ENCODE measurements at places on chromosomes 6 and 20. TPM values are rescaled to one million over a fixed set of nuclear protein-coding genes. Genes with fewer than 3 reads are reported as not detected.

DNA sequence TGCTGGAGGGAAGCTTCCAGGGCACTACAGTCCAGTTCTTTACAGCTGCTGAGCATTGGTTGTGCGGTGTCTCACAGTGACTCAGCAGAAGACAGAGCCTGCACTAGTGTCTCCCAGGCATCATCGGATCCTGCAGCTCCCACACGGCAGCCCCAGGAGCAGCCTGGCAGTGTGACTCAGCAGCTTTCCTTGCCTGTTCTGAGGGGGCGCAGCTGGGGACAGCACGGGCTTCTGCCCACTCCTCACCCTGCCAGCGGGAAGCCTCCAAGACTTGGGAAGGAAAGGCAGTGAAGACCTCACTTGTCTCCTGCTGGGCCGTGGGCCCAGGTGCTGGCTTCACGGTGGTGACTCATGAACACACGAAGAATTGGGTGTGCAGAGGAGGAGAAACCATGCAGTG, 165.4 kb downstream of the SYNDIG1 start:
- DNase-seq: no peak
- H3K36me3 ChIP-seq: no peaks in the 10 kb centered on the region
- no peaks in the 10 kb centered on the region for H3K4me1 ChIP-seq
- H3K4me3 ChIP-seq: no peak overlapping the region

GRCh38 chr6:108869876-108870275, 21.7 kb downstream of the ARMC2 start:
- H3K4me3 ChIP-seq: no peak overlapping the region
- peaks cover 16% of the 10 kb centered on the region for H3K36me3 ChIP-seq
- H3K27ac ChIP-seq: no peak overlapping the region
- H3K4me1 ChIP-seq: peaks cover 18% of the 10 kb centered on the region

DNA sequence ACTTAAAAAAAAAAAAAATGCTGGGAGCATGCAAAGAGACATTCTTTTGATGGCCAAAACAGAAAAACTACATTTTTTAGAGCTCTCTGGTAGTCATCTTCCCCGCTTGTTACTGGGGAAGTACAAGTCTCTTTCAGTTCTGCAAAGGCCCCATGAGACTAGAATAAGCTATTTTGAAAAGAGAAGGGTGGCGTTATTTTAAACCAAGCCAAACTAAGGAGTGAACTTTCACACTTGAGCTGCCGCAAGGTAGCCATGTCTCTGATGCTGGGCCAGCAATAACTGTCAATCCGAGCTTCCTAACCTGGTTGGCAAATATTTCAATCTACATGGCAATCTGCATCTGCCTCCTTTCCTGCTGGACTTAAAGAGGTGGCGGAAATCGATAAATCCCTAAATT, 96.7 kb downstream of the L3MBTL3 start:
- no peaks in the 10 kb centered on the region for H3K27me3 ChIP-seq
- DNase-seq: no peak

DNA sequence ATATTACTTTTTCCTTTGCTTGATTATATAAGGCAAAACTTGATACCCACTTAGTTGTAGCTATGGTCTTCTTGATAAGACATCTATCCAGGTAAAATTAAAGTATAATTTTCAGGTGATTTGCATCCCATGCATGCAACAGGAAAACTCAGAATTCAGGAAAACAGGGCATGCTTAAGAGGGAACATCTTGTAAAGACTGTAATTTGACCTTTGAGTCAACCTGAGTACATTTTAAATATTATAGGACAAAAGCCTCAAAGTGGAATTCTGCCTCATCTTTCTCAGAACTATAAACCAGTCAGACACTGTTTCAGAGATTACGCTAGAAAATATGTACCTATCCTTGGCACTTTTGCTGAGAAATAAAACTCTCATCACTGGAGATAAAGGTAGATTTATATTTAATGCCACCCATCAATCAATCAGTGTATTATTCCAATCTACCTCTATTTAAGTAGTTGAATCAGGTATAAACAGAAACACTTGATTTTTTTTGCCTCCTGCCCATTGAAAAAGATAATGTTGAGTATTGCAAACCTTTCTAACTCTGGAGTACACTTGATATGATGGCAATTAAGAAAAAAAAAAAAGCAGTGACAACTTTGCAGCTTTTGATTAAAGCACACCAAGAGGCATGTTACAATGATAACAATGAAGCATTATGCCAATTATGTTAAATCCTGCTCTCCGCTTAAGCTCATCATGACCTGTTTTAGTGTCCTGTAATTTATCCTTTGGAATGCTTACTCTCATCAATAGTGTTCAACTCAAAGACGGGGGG, 2.8 kb downstream of the CITED2 start:
- peak overlapping the region; percentile 92 for H3K4me3 ChIP-seq
- H3K36me3 ChIP-seq: peaks cover 29% of the 10 kb centered on the region
- H3K27me3 ChIP-seq: no peaks in the 10 kb centered on the region
- DNase-seq: no peak
- peak overlapping the region; percentile 99 for H3K27ac ChIP-seq

GRCh38 chr6:84469144-84469543, 241.7 kb upstream of the CEP162 start:
- H3K27me3 ChIP-seq: no peaks in the 10 kb centered on the region
- no peak for DNase-seq
- H3K27ac ChIP-seq: no peak overlapping the region

GRCh38 chr6:112665114-112665513, 318.0 kb downstream of the RFPL4B start:
- no peak overlapping the region for H3K27ac ChIP-seq
- no peak overlapping the region for H3K4me3 ChIP-seq
- DNase-seq: no peak
- H3K36me3 ChIP-seq: no peaks in the 10 kb centered on the region
- no peaks in the 10 kb centered on the region for H3K4me1 ChIP-seq

DNA sequence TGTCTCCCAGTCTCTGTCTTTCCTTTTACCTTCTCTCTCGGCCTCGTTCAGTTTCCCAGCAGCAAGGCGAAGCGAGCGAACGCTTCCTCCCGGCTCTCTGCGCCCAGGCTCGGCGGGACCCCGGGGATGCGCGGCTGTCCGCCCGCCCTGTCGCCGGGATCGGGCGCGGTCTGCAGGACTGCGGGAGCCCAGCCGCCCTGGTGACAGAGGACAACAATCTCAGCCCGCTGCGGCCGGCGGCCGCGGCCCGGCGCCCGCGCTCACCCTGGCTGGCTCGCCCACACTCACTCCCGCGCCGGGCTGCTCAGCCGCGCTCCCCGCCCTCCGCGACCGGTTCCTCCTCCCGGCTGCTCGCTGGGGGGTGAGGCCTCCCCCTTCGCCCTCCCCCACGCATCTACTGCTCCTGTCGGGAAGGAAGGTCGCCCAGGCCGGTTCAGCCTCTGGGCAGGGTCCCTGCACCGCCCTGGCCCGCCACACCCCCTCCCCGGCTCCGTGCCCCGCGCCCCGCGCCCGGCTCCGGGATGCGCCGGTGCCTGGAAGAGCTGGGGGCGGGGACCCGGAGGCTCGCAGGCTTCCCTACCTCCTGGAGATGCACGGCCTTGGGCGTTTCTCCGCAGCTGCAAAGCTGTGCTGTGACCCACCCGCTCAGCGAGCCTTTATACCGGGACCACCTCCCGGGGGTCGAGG, 410 bp downstream of the SYNE1 start:
- peaks cover 4% of the 10 kb centered on the region for H3K27me3 ChIP-seq
- peaks cover 8% of the 10 kb centered on the region for H3K4me1 ChIP-seq
- no peak for DNase-seq
- H3K36me3 ChIP-seq: no peaks in the 10 kb centered on the region
- H3K27ac ChIP-seq: peak overlapping the region; percentile 18
- H3K4me3 ChIP-seq: peak overlapping the region; percentile 65

DNA sequence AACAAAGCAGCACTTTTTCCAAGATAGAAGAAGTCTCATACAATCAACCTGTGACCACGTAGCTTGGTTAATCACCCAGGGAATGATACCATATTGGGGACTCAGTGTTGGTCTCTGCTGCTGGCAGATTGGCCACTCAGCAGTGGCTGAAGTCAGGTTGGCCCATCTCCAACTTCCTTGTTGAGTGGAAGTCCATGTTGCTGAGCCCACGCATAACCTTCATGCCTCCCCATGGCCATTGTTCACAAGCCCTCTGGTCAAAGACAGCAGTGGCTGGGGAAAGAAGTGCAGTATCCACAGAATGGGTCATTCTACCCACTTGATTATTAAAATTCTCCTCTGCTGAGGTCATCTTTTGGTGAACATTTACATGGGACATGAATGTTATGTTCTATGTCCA, 38.5 kb downstream of the PKIB start:
- no peak overlapping the region for H3K27ac ChIP-seq
- DNase-seq: no peak
- H3K27me3 ChIP-seq: no peaks in the 10 kb centered on the region
- no peaks in the 10 kb centered on the region for H3K4me1 ChIP-seq

- H3K4me1 ChIP-seq: no peaks in the 10 kb centered on the region
- H3K4me3 ChIP-seq: no peak overlapping the region
- no peaks in the 10 kb centered on the region for H3K27me3 ChIP-seq
- H3K27ac ChIP-seq: no peak overlapping the region
- no peaks in the 10 kb centered on the region for H3K36me3 ChIP-seq
- DNase-seq: no peak
Measured at GRCh38 chr6:98056955-98057354, 773.9 kb upstream of the MMS22L start.

DNA sequence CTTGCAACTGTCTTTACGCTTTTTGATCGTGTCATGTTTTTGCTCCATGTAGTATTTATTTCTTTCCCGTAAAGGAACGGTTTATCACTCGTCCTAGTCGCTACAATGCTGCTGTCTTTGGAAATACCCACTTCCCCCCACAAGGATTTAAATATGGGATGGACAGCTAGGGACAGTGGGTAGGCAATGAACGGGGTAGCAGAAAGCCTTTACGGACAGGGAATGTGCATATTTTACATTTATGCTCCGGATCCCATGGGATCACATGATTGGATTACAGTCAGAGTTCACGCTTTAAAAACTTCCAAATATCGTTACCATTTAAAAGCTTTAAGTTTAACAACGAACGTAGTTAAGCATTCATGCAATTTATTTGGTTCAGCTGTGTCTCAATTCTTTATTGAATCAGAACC, 1.2 kb downstream of the HIVEP1 start:
- no peaks in the 10 kb centered on the region for H3K36me3 ChIP-seq
- no peak for DNase-seq
- no peaks in the 10 kb centered on the region for H3K4me1 ChIP-seq
- H3K27me3 ChIP-seq: no peaks in the 10 kb centered on the region

GRCh38 chr6:28134716-28135115, 7.0 kb upstream of the ZKSCAN8 start:
- no peaks in the 10 kb centered on the region for H3K27me3 ChIP-seq
- no peak overlapping the region for H3K4me3 ChIP-seq
- no peaks in the 10 kb centered on the region for H3K36me3 ChIP-seq
- H3K27ac ChIP-seq: no peak overlapping the region
- H3K4me1 ChIP-seq: peaks cover 13% of the 10 kb centered on the region
- no peak for DNase-seq

GRCh38 chr6:170207586-170208181, 83.2 kb downstream of the DLL1 start:
- no peak overlapping the region for H3K27ac ChIP-seq
- no peaks in the 10 kb centered on the region for H3K4me1 ChIP-seq
- peak; percentile 4 for DNase-seq
- no peaks in the 10 kb centered on the region for H3K36me3 ChIP-seq
- no peaks in the 10 kb centered on the region for H3K27me3 ChIP-seq

- no peak overlapping the region for H3K4me3 ChIP-seq
- no peak for DNase-seq
- no peaks in the 10 kb centered on the region for H3K27me3 ChIP-seq
- H3K4me1 ChIP-seq: no peaks in the 10 kb centered on the region
- H3K36me3 ChIP-seq: no peaks in the 10 kb centered on the region
Measured at GRCh38 chr6:44176762-44177509, 18.3 kb downstream of the CAPN11 start.

DNA sequence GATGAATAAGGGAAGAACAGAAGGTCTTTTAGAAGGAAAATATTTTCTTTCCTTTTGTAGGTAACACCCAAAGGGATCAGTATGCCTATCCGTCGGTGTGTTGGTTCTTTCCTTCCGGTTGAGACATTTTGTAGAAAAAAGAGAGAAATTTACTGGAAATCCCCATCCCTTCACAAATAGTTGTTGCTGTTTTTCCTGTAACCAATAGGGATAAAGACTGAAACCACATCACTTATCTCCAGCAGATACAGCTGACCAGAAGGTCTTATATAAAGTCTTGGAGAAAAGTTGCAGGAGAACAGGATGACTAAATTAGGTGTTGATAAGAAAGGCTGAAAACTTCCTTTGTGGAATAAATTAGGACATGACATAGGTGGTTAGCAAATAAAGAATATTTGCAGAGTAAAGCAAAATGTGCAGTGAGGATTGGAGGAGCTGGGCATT, 14.8 kb upstream of the HLA-DRB1 start:
- no peaks in the 10 kb centered on the region for H3K4me1 ChIP-seq
- H3K4me3 ChIP-seq: no peak overlapping the region
- no peaks in the 10 kb centered on the region for H3K27me3 ChIP-seq
- DNase-seq: no peak
- H3K36me3 ChIP-seq: no peaks in the 10 kb centered on the region

- no peaks in the 10 kb centered on the region for H3K27me3 ChIP-seq
- H3K4me3 ChIP-seq: no peak overlapping the region
- H3K4me1 ChIP-seq: no peaks in the 10 kb centered on the region
- no peaks in the 10 kb centered on the region for H3K36me3 ChIP-seq
- DNase-seq: no peak
Measured at GRCh38 chr6:142909686-142910085, 35.3 kb downstream of the HIVEP2 start.

GRCh38 chr6:15473174-15473573, 189.7 kb downstream of the DTNBP1 start:
- H3K36me3 ChIP-seq: peaks cover 19% of the 10 kb centered on the region
- H3K27ac ChIP-seq: no peak overlapping the region

The AGER gene
- 4.0 TPM for total RNA-seq

The BACH2 gene
- 4.4 TPM for total RNA-seq

The MYCT1 gene
- total RNA-seq: 21.2 TPM

The TPMT gene
- 9.3 TPM for total RNA-seq

The SNAI1 gene
- total RNA-seq: 4.5 TPM

The RGS17 gene
- 3.3 TPM for total RNA-seq

Measured in tibial nerve (tissue), 4 donors.